ENCODE measurements at places on chromosomes 13 and 19.

DNA sequence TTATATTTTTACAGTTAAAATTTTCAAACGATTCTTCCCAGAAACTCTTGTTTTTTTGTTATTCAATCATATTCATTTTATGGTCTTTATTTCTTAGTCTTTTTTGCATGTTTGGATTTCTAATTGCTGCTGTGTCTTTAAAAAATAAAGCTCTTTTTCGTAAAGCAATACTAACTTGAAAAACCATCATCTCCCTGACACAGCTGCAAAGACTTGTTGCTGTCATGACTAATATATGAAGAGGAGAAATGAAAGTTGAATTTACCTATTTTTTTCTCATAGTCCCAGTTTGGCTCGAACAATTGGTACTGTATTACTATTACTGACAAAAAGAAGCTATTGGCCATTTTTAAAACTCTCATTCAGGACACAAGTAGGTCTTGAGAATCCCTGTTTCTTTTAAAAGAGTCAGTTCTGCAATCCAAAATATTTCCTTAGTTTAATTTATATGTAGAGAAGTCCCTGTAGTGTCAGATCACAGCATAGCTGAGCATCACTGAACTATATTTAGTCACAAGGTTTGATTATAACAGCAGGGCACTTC, 12.1 kb upstream of the SPART start:
- no peak for DNase-seq

DNA sequence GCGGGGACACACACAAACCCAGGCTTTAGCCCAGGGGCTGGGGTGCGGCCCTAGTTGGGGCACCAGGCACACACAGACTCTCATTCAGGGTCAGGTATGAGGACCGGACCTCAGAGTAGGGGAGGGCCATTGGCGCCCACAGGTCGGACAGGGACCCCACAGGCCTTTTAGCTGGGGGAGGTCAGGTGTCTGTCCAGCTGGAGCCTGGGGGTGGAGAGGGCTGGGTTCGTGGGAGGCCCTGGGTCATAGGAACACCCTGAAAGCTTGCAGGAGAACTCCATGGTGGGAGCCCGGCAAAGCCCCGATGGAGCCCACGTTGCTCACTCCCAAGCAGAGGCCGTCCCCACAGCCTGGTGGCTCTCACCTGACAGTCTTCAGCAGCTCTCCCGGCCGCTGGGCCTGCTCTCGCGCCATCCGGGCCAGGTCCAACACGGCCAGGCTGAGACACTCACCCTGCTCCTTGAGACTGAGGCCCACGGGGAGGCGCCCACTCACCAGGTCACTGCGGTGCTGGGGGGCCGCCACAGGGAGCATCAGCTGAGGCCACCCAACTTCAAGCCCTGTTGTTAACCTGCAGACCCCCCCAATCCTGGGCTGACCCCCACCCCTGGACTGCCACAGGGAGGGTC, 5.0 kb downstream of the JAK3 start:
- no peak for DNase-seq

GRCh38 chr13:28373810-28374209, 121.1 kb downstream of the FLT1 start:
- no peak for DNase-seq

- DNase-seq: no peak
Observed at GRCh38 chr13:41675306-41675705, 218.0 kb downstream of the RGCC start.

GRCh38 chr13:53042877-53043276, 14.3 kb downstream of the OLFM4 start:
- DNase-seq: no peak

- no peak for DNase-seq
Observed at GRCh38 chr13:76975863-76976262, 16.0 kb upstream of the CLN5 start.

DNA sequence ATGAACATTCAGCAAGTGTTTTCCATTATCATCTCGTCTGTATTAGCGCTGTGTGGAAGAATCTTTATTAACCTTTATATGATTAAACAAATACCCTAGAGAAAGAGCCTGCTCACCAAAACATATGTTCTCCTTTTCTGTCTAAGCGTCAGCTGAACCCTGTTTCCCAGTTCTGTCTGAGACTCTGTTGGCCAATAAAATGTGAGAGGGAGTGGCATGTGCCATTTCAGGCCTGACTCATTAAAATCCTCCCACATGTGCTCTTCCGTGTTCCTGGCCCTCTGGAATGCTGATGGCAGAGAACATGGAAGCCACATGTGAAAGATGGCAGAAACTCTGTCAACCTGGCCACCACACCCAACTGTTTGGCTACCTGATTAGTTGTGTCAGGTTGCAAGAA, 181.9 kb upstream of the EDNRB start:
- no peak for DNase-seq

GRCh38 chr13:40637643-40638042, 28.8 kb downstream of the FOXO1 start:
- DNase-seq: peak; percentile 65

- peak; percentile 48 for DNase-seq
Observed at GRCh38 chr19:13011653-13012389, 16.5 kb downstream of the NFIX start.

GRCh38 chr13:22229916-22230315, 559.0 kb downstream of the FGF9 start:
- no peak for DNase-seq

- no peak for DNase-seq
Observed at GRCh38 chr13:66716538-66716937, 513.6 kb downstream of the PCDH9 start.

- no peak for DNase-seq
Observed at GRCh38 chr19:18833141-18833476, 1.4 kb downstream of the UPF1 start.

- no peak for DNase-seq
Observed at GRCh38 chr13:42992764-42993122, 702 bp upstream of the EPSTI1 start.

- DNase-seq: no peak
Observed at GRCh38 chr19:30037835-30038234, 95.8 kb downstream of the URI1 start.

DNA sequence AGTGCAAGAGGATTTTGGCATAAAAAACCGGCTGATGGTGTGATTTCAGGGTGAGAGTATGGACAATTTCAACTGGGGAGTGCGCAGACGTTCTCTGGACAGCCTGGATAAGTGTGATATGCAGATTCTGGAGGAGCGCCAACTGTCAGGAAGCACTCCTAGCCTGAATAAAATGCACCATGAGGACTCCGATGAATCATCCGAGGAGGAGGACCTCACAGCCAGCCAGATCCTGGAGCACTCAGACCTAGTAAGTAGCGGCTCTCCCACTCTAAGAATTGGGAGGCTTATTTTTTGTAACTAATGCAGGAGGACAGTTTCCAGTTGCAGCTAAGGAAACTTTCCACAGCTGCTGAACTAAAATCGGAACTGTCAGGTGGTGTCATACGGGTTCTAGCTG, 53.6 kb downstream of the ZAR1L start:
- no peak for DNase-seq

- no peak for DNase-seq
Observed at GRCh38 chr19:56117889-56118288, 3.2 kb downstream of the ZNF787 start.

- DNase-seq: peak; percentile 27
Observed at GRCh38 chr13:46565808-46566750, 13.1 kb downstream of the LRCH1 start.

- DNase-seq: no peak
Observed at GRCh38 chr19:39106194-39106593, 19.4 kb upstream of the PAK4 start.

DNA sequence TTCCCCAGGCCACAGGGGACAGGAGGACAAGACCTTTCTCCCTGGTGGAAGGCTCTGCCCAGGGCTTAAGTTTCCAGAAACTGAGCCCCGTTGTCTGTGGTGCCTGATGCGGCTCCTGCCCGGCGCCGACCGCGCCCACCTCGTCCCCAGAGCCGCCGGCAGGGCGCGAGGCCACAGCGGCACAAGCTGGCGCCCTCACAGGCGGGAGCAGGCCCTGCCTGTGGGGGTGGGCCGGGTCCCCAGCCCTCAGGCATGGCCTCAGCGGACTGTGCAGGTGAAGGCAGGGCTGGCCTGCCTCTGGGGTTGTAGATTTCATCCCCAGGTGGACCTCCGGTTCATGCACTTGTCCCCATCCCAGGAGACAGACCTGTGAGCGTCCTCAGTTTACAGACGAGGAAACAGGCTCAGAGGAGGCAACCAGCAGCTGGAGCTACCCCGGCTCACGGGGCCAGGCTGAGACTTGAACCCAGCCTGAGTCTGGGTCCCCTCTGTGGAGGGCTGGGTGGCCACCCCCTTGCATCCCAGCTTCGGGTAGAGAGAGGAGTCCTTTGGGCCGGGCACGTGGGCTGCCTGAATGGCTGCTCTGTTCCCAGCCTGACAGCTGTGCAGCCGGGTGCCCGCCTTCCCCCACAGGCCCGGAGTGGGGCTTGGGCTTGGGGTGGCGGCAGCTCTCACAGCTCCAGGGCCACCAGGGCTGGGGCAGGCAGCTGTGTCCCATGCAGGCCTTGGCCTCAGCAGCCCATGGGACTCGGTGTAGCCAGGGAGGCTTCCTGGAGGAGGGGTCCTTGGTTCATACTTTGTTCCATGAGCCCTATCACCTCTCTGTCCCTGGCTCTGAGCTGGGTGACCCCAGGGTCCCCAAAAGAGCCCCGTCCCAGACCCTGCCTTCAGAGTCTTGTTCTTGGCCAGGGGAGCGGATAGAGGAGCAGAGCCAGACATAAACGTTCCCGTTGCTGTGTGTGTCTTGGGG, 26.8 kb downstream of the PIAS4 start:
- DNase-seq: no peak

DNA sequence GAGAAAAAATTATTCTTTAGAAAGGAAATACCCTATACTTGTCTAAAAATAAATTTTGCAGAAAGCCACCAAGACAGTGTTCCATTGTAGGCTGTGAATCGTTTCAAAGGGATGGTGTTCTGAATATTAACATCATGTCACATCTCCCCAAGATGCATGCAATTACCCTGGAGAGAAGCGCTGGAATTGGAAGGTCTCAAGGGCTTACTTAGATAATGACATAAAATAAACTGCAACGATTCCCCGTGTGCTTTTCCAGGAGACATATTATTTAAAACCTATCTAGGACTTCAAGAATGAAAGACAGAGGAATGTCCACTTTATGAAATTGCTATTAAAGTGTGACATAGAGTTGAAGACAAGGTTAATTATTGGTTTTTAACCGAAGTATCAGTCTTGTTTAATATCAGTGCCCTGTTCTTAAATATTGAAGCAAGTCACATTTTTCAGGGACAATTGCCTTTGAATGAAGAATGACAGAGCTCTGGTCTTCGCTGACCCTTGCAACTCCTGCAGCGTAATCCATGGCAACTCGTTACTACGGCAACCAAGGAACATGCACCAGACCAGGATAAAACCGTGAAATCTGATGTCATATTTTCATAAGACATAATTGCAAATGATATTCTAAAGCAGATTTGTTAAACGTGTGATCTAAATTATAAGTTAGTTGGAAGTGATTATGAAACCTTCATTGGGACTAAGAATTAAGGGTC, 91.7 kb downstream of the EFNB2 start:
- no peak for DNase-seq

DNA sequence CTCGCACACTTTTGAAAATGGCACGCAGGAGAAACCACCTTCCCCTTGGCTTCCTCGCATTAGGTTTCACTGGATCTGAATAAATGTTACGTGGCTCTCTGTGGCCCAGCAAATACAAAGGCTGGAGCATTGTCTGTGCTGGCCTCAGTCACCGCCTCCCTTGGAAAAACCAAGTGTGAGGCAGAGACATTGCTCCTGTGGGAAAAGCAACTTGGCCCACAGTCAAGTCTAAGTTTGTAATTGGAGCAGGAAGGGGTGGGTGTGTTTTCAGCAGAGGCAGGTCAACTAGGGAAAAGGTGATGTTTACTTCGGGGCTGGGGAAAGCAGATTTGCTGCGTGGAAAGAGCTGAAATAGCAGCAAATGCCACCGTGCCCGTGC, 101.6 kb downstream of the IRS2 start:
- no peak for DNase-seq

GRCh38 chr19:1181606-1182005, 7.5 kb upstream of the SBNO2 start:
- DNase-seq: no peak

- no peak for DNase-seq
Observed at GRCh38 chr13:57123681-57124080, 17.0 kb upstream of the PRR20A start.

DNA sequence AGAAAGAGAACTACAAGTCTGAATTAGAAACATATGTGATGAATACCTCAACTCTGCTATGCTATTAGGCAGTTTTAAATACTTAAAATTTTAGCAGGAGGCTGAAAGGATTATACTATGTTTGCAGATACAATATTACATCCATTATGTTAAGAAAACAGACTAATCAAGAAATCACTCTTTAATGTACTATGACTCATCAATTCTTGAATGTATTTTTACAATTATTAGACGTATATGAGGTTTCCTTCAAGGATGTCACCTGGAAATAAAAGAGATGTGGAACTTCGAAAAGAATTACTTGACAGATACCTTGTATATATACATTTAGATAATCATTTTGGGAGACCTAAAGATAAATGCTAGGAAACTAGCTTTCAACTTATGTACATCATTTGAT, 835.6 kb upstream of the MIR17HG start:
- no peak for DNase-seq

DNA sequence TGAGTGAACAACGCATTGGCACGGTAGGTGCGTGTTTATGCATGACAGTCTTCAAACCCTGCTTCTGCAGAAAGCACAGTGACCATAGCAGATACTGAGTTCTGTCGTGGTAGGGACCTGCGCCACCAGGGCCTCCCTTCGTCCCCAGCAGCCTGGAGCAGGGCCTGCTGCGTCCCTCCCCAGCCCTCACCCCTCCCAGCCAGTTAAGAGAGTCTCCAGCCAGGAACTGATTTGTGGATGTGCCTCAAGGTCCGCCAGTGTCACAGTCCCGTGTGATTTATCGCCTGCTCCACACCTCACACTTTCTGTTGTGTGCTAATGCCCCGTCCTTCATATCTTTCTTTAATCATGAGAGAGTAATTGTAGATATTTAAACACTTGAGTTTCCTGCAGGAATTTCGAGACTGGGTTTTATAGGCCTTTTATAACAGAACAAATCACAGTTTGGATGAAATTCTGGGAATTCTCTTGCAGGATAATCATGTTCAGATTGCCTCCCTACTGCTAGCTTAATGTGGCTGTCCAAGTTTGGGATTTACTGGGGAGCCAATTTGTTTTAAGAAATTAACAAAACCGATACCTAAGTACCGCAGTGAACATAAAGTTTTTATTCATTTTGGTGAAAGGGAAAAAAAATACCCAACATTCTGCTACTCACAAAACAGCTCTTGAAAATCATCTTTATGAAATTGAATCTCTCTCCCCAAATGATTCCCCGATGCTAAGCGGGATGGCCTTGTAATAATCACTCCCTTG, 438.6 kb downstream of the TSHZ3 start:
- no peak for DNase-seq

DNA sequence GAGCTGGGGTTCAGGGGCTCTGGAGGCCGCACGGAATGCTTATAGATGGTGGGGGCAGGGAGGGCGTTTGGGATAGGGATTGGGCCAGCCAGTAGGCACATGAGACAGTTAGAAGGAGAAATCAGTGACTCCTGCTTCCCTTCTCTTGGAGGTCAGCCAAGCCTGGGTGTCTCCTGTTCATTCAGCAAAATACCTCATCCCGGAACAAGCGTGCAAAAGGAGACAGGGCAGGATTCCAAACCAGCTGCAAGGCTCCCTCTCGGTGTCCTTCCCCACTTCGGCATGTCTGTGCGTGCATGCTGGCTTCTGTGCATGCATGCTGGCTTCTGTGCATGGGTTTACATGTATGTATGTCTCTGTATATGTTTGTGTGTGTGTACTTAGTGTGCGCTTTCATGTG, 37.3 kb upstream of the PEPD start:
- DNase-seq: no peak

All from B cell (primary cell).